ENCODE measurements at places on chromosomes 3 and 15.

DNA sequence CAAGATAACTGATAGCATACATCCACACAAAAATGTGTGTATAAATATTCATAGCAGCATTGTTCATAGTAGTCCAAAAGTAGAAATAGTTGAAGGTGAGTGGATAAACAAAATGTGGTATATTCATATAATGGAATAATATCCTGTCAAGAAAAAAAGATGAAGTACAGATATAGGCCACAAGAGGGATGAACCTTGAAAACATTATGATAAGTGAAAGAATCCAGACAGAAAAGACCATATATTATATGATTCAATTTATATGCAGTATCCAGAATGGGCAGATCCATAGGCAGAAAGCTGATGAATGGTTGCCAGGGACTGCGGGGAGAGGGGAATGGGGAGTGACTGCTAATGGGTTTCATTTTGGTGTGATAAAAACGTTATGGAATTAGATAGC lies 54.3 kb upstream of the TNIK start:
- no peak for DNase-seq

- no peak for DNase-seq
Observed at GRCh38 chr15:38294126-38294525, 41.5 kb downstream of the SPRED1 start.

GRCh38 chr15:30870681-30871080 lies 33.0 kb upstream of the FAN1 start:
- no peak for DNase-seq

- DNase-seq, result no peak
Observed at GRCh38 chr3:183638101-183638852, 2.9 kb downstream of the KLHL24 start.

- DNase-seq, result no peak
Observed at GRCh38 chr3:45571969-45572368, 22.6 kb upstream of the LIMD1 start.

- no peak for DNase-seq
Observed at GRCh38 chr3:119356646-119357045, 62.5 kb downstream of the ARHGAP31 start.

DNA sequence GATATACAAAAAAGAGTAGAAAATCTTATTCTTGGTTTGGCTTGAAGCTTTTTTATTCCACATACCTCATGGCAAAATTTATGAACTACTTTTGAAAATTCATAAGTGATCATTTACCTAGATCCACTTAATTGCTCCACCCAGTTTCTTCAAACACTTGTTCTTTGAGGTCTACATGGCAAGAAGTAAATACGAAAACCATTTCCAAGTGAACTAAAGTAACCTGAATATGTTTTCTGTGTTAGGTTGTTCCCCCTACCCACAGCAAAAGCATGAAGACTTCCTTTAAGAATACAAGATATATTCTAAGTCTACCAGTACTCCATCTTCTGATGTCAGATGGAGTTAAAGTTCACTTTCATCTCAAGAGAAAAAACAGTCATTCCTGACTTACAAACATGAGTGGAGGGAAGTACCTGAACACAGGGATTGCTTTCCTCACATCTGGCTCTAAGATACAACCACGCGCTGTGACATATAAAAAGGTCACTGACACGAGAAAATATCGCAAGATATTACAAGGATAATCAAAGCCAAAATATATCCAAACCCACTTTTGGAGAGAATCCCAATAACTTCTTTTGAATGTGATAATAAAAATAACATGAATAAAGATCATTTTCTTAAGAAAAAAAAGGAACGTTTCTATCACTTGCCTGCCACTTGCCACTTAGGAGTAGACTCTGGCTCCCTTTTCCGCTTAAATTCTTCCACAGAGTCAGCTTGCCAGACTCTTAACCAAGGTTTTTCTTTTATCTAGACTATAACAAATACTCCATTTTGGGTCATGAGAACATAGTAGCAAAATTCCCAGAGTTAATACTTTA lies 424.5 kb downstream of the TIGIT start:
- DNase-seq, result no peak

GRCh38 chr3:30673425-30674341 lies 67.3 kb downstream of the TGFBR2 start:
- no peak for DNase-seq

DNA sequence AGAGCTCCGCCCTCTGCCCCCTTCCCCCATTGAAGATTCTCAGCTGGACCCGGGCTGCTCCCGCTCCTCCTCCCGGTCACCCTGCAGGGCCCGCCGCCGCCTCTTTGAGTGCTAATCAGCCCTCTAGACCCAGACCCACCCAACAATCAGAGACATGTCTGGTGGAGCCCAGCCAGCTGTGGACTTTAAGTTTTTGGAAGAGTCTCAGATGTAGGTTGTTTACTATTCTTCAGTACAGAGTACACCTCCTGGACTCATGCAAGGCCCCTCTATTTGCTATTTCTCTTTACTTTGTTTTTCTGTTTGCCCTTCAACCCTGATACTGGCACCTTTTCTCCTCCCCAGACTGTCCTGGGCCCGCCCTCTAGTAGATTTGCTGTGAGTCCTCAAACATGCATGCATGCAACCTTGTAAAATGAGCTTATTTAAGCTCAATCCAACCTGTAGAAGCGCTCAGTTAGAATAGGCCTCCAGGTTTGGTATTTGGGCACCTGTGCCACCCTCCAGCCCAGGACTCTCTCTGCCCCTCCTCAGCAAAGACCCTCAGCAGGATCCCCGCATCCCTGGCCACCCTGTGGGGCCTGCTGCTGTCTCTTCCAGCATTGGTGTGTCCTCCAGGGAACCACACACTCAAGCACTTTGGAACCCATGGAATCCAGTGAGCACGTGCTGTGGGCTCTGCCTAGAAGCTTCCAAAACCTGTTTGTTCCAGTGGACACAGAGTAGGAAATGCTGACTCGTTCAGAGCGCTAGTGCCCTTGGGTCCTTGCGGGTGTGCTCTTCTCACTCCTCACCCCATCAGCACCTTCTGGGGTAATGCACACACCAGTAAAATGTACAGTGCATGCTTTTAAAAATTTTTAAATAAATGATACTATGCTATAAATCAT lies 4.6 kb downstream of the PRR23E start:
- DNase-seq, result no peak

GRCh38 chr3:148319960-148320359 lies 377.7 kb upstream of the AGTR1 start:
- no peak for DNase-seq
